NCI-H2227 treated with DMSO at 0.1 percent for 48 hours (cell line): ENCODE measurements at places on chromosomes 1 and 21.
A peak's percentile ranks its signal among the peaks of the same experiment; 100 is the strongest.

DNA sequence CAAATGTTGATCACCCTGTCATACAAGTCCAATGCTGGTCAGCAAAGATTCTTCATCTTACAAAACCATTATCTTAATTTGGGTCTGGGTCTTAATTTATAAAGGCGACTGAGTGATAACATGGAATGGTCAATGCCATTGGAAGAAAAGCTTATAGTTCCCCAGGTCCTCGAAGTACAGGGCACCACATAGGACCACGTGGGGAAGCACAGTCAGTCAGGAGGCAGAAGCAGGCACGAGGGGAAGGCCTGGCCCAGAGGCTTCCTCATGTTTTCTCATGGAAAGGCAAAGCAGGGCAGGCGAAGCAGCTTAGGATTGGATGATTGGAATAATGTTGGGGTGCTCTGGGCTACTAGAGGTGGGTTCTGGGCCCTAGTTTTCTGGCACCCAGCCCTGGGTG lies 175.7 kb downstream of the FASLG start:
- no peak for DNase-seq

DNA sequence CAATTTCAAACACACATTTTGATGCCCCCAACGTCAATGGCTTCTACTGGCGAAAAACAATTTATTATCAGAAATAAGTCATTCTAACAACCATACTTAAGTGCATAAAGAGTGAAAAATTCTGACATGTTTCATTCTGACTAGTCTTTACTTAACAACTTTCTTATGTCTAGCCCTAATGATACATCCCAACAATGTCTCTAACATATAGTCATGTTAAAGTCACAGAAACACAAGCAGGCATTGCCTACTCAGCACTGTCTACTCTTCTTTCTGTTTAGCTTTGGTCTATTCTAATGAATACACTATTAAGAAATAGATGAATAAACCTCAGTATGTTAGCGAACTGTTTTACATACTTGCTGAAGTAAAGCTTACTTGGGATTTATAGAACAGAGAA lies 105.8 kb upstream of the DUSP10 start:
- no peak for DNase-seq

GRCh38 chr1:86504895-86505563 lies 36.3 kb downstream of the CLCA1 start:
- DNase-seq: no peak

DNA sequence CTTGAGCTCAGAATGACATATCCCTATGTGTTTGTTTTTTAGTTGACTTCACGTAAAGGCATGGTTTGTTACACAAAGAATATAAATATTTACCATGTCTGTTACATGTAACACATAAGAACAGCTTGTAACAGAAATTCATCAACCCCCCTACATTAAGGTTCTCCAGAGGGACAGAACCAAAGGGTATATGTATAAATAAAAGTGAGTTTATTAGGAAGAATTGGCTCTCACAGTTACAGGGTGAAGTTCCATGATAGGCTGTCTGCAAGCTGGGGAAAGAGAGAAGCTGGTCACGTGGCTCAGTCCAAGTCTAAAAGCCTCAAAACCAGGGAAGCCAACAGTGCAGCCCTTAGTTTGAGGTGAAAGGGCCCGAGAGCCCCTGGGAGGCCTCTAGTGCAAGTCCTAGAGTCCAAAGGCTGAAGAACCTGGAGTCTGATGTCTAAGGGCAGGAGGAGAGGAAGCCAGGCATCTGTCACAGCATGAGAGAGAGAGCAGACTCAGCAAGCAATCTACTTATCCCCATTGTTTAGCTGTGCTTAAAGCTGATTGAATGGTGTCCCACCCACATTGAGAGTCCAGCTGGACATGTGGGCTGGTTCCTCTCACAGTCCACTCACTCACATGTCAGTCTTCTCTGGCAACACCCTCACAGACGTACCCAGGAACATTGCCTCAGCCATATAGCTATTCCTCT lies 15.8 kb downstream of the THRAP3 start:
- DNase-seq: peak; percentile 79

DNA sequence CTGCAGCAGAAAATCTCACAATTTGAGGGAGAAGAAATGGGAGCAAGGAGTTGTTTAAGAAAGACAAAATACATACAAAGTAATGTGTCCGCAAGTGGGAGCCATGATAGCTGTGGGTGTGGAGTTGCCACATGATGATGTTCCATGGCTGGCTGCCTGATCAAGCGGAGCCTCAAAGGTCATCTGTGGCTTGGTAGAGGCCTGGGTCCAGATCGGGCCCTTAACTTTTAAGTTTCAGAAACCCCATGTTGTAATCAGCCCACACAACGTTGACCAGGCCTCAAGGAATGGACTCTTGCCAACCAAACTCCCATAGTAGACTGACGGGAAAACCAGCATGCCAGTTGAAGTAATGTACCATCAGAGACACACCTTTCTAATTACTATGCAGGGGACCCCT lies 64.7 kb upstream of the ANGPTL1 start:
- DNase-seq: no peak

GRCh38 chr21:46418265-46418946 lies 40.3 kb upstream of the DIP2A start:
- DNase-seq: no peak

- DNase-seq: peak; percentile 10
These were observed 16.8 kb downstream of the TRPM2 start for GRCh38 chr21:44370027-44370735.

GRCh38 chr1:1990222-1990621 lies 13.4 kb downstream of the CFAP74 start:
- no peak for DNase-seq

DNA sequence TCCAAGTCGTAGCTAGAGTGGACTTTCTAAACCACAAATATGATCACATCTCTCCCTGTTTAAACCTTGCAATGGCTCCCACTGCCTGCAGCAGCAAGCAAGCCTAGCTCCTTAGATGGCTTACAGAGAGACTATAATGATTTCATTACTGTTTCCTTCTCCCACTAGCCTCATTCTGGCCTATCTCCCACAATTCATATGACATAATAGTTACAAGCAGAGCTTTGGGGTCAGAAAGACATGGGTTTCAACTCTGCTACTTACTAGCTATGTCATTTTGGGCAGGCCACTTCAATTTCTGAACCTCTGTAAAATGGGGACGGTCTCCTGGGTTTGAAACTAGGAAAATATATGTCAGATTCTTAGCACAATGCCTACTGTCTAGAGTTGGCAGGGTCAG lies 143.3 kb downstream of the TRABD2B start:
- DNase-seq: no peak

GRCh38 chr1:67939186-67939743 lies 106.0 kb upstream of the GNG12 start:
- DNase-seq: peak; percentile 77

- DNase-seq: no peak
These were observed 5.2 kb downstream of the HES3 start for GRCh38 chr1:6248932-6249738.
